Activated naive CD8-positive, alpha-beta T cell treated with anti-CD3 and anti-CD28 coated beads, Interleukin-2, amount 50 U/mL, for 16 hours (primary cell): ENCODE measurements at places on chromosomes 7 and 10.

GRCh38 chr10:127977357-127978009, 70.6 kb downstream of the PTPRE start:
- no peak for DNase-seq

GRCh38 chr7:14637968-14638367, 264.6 kb downstream of the DGKB start:
- DNase-seq: no peak

- no peak for DNase-seq
These were observed 59.4 kb upstream of the ASAH2 start for GRCh38 chr10:50310560-50311174.

GRCh38 chr7:134276951-134277350, 39.8 kb downstream of the SLC35B4 start:
- DNase-seq: no peak

GRCh38 chr10:29896053-29896452, 163.3 kb downstream of the JCAD start:
- DNase-seq: no peak

GRCh38 chr10:95531058-95531809, 29.9 kb downstream of the SORBS1 start:
- DNase-seq: no peak

GRCh38 chr10:42866115-42866995, 83.8 kb downstream of the BMS1 start:
- no peak for DNase-seq

GRCh38 chr10:103512166-103512565, 18.7 kb downstream of the NEURL1 start:
- no peak for DNase-seq

- DNase-seq: no peak
These were observed 9.7 kb downstream of the BAMBI start for GRCh38 chr10:28686835-28687682.

- no peak for DNase-seq
These were observed 49.1 kb upstream of the BTBD16 start for GRCh38 chr10:122221958-122222357.

- no peak for DNase-seq
These were observed 9.4 kb upstream of the ZC3HAV1 start for GRCh38 chr7:139118805-139119485.

DNA sequence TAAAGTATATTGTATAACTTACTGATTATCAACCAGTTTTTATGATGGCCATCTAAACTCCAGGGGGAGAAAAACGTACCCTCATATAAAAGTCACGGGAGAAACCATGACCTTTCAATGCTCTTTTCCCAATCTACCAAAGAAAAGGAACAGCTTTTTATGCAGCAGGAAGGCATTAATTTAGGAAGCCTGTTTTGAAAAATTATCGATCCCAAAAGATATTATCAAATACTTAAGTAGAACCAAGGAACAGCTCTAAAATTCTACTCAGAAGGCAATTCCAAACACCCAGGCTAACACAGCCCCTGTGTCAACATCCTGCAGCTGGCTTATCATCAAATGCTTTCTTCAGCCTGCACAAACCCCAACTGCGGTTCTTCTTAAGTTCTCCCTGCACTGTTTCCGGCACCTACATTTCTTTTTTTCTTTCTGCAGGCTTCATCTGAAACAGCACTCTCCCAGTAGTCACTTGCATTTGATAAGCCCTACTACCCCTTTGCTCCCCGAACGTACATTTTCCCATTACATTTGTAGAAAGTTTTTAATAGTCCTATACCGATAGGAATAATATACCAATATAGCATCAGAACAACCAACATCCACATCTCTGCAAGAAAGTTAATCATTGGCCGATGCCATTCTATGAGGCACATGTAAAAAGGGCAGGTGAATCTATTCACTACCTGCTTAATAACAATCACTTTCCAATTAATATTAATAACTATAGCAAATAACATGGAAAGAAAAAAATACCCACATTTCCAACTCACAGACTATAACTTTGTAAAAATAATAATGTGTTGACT, 47.9 kb downstream of the PIP4K2A start:
- no peak for DNase-seq

DNA sequence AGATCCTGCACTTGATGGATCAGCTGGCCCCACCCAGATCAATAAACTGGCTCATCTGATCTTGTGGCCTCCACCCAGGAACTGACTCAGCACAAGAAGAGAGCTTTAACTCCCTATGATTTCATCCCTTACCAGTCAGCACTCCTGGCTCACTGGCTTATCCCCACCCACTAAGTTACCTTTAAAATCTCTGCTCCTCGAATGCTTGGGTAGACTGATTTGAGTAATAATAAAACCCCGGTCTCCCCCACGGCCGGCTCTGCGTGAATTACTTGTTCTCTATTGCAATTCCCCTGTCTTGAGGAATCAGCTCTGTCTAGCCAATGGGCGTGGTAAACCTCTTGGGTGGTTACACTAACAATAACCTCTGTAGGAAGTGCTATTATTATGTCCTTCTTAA, 83.7 kb downstream of the MBL2 start:
- no peak for DNase-seq

GRCh38 chr10:12631216-12631615, 281.9 kb downstream of the CAMK1D start:
- no peak for DNase-seq

DNA sequence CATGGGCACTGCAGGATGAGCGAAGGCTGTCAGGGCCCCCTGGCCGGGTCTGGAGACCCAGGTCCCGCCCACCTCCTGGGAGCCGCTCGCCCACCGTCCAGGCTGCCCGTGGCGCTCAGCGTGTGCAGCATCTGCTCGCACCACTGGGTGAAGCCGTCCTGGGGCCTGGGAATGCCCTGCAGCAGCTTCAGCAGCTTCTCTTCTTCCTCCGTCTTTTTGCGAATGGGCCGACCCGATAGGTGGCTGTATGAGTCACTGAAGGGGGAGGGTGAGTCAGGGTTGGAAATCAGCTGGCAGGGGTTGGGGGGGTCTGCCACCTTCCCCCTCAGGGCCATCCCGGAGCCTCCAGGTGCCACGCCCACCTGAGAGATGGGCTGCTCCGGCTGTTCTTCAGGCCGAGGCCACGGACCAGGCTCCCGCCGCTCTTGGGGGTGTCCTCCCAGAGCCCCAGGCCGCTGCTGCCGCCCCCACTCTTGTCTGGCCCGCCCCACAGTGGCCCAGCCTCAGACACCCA, 8.7 kb downstream of the GNB2 start:
- DNase-seq: no peak

- no peak for DNase-seq
These were observed 142.6 kb upstream of the NEBL start for GRCh38 chr10:21039721-21040120.

DNA sequence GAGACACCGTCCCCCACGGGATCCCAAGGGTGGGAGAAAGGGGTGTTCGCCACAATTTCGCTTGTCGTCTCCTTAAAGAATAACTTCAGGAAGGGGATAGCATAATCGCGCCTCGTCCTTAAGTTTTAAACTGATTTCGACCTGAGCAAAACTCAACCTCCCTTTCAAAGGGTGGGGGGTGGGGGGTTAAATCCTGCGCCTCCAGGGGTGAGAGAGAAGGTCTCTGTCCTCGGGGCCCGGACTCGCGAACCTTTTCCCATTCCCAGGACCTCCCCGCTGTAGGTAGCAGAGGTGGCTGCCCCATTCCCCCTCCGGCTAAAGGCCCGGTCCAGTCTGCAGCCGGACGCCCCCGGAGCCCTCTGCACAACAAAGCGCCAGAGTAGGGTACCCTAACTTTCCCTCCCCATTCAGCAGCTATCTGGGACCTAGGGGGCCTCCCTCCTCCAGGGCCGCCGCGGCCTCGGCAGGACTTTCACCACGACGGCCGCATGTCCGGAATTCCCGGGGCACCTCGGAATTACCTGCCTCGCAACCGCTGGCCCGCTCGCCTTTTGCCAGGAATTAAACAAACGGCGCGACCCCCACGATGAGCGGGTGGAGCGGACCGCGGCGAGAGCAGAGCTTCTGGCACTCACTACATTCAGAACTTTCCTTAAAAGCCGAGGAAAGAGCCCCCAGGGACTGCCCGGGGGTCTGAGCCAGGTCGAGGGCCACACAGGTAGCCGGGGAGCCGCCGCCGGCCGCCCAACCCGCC, 1.7 kb downstream of the CDK6 start:
- DNase-seq: no peak

DNA sequence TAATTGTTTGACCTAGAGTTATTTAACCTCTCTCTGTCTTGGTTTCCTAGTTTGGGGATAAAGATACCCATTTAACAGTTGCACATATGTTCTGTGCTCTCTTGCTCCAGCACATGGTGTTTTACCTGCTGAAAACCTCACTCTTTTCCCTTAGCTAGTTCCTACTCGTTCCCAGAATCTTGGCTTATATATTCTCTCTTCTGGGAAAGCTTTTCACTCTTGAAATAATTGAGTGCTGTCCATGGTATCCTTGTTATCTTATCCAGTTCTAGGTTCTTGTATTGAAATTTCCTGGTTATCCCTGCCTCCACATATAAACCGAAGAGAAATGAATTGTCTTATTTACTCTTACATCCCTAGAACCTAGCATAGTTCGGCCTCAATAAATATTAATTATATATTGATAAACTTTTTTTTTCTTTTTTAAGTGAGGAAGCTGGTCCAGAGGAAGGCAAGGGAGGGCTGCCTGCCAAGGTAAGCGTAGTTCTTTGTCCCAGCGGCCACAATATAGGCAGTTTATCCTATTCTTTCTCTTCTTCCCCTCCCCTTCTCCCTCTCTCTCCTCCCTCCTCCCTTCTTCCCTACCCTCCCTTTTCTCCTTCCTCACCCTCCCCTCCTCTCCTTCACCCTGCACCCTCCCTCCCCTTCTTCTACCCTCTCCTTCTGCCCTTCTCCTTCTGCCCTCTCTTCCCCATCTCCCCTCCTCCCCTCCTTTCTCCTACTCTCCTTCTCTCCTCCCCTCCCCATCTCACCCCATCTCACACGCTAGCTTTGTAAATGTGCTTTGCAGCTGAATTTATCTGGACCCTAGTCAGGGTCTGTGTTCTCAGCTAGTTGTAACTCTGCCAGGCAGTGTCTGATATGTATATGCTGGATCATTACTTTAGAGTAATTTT, 7.9 kb downstream of the WEE2 start:
- DNase-seq: no peak

GRCh38 chr7:47040795-47041347, 541.0 kb downstream of the TNS3 start:
- DNase-seq: no peak

DNA sequence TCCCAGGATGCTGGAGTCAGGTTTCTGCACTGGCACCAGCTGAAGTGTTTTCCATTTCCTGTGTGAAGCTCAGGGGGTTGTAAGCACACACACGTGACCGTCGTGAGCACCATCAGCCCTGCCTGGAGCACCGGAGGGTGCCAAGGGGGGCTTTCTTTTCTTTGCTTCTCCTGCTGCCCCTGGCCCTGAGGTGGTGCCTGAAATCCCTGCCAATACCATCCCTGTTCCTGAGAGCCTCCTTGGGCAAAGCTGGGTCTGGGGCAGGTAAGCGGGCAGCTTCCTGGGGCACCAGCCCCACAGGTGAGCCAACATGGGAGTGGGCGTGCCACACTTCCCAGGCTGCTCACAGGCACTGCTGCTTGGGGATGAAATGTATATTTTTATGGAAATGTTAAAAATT, 593.6 kb downstream of the DNAJB6 start:
- no peak for DNase-seq

- DNase-seq: no peak
These were observed 48.0 kb upstream of the CPXM2 start for GRCh38 chr10:123939591-123939990.

DNA sequence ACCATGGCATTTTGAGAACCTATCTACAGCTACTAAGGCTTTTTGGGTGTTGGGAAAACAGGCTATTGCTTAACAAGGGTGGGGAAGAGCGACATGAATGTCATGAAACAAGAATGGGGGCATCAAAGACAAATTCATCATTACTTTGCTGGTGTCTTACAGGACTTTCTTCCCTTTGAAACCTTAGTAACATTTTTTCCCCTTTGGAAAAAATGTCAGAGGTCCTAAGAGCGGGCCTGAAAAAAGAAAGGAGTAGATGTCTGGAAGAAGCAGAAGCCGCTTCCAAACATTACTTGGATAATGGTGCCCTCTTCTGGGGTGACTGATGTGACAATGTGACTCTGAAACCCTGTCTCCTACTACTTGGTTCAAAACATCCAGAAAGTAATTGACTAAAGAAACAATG, 3.8 kb upstream of the DDX50 start:
- no peak for DNase-seq

GRCh38 chr10:57964351-57964750, 303.3 kb downstream of the IPMK start:
- no peak for DNase-seq

GRCh38 chr7:42831006-42831717, 80.7 kb downstream of the C7orf25 start:
- DNase-seq: no peak

DNA sequence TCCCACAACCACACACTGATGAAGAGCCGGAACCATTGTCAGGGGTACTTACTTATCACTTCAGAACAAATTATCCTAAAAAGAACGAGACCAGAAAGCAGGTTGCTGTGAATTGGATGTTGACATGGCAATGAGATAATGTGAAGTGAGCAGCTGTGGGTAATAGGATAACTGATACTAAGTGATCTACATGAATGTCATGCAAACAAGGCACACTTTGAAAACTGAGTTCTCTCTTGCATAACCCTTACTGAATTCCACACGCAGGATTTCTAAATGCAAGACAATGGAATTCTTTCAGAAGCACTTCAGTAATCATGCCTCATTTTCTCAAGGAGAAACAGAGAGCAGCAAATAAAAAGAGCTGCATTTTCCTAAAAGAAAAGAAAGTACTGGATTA, 242.5 kb upstream of the TMEM229A start:
- DNase-seq: no peak

DNA sequence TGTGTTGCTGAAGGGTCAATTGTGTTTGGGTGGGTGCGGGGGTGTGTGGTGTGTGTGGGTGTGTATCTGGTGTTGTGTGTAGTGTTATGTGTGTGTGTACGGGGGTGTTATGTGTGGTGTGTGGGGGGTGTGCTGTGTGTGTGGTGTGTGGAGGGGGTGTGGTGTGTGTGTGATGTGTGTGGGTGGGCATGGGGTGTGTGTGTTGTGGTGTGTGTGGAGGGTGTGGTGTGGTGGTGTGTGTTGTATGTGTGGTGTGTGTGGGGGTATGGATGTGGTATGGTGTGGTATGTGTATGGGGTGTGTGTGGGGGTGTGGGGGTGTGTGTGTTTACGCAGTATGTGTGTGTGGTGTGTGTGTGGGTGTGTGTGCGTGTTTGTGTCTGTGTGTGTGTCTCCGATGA, 110.8 kb downstream of the ZNF22 start:
- no peak for DNase-seq

GRCh38 chr7:100567031-100567730, 6.5 kb downstream of the SAP25 start:
- DNase-seq: no peak

GRCh38 chr7:117975476-117975875, 102.2 kb upstream of the CTTNBP2 start:
- no peak for DNase-seq
